ENCODE measurements at places on chromosomes 6 and 20.

GRCh38 chr6:50956014-50956413 lies 137.3 kb downstream of the TFAP2B start:
- DNase-seq, result no peak

GRCh38 chr6:80287607-80288006 lies 181.1 kb downstream of the BCKDHB start:
- DNase-seq, result no peak

DNA sequence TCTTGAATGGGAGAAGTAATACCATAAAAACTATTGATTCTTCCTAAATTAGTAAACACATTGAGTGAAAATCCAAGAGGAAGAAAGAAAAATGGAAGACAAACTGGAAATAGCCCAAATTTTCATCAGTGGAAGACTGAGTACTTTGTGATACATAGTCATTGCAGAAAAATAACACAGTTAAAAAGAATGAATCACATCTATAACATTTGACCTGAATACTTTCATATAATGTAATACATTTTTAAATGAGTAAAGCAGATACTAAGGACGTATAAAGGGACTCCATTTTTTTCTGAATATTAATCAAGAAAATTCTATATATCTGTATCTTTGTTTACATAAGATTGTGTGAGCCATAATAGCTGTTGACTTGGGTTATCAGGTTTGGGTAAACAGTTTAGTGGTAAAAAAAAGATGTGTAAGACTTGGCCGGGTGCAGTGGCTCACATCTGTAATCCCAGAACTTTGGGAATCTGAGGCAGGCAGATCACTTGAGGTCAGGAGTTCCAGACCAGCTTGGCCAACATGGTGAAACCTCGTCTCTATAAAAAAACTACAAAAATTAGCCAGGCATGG lies 4.3 kb upstream of the SLC17A2 start:
- DNase-seq, result no peak

- DNase-seq, result no peak
These were observed 423.9 kb downstream of the PKHD1 start for GRCh38 chr6:51663525-51663924.

- no peak for DNase-seq
These were observed 828.8 kb upstream of the GJE1 start for GRCh38 chr6:141303907-141304306.

DNA sequence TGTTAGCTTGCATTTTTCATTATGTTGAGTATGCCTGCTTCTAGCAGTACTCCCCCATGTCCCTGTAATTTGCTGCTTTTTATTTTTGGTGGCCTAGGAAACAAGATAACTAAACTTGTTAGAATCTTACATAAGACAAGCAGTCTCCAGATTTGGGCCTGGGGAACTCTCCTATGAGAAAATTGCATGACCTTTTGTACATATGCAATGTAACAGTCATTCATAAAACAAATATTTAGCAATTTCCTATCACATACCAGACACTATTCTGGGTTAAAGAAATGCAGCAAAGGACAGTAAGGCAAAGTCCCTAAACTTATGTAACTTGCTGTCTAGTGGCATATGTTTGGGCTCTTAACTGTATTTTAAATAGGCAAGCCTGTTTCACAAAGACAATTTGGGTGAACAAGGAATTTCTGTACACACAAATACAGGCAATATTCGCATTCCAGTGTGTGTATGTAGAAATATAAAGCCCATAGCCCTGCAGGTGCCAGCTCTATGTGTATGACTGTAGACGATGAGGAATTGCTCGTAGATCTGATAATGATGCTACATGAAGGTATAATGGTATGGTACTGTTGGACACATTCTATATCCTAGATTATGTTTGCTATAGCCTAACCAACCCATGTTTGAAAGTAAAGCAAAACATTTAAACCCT lies 305.2 kb upstream of the CITED2 start:
- DNase-seq, result no peak

GRCh38 chr6:11050731-11051130 lies 6.6 kb upstream of the ELOVL2 start:
- no peak for DNase-seq

DNA sequence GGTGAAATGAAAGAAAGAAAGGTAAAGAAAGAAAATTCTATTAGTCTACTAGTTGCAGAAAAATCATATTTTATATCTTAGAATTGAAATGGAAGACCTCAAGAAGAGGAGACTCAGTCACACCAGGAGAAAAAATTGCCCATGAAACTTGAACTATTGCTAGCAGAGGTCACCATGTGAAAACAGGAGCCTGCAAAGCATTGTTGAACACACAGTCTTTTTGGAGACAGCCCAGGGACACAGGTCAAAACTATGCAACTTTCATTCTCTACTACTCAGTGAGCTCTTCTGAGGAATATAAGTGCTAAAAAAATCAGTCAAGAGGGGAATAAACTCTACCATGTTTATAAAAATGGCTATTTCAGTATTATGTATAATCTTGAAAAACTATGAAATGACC lies 89.8 kb upstream of the TENT5A start:
- DNase-seq, result no peak

- no peak for DNase-seq
These were observed 131.7 kb downstream of the DNAH8 start for GRCh38 chr6:38846844-38847243.

- DNase-seq, result no peak
These were observed 54.3 kb downstream of the MYLIP start for GRCh38 chr6:16183187-16183664.

- no peak for DNase-seq
These were observed 181.9 kb downstream of the HDGFL1 start for GRCh38 chr6:22751223-22751622.

GRCh38 chr6:105767541-105767940 lies 318.6 kb upstream of the PRDM1 start:
- no peak for DNase-seq

DNA sequence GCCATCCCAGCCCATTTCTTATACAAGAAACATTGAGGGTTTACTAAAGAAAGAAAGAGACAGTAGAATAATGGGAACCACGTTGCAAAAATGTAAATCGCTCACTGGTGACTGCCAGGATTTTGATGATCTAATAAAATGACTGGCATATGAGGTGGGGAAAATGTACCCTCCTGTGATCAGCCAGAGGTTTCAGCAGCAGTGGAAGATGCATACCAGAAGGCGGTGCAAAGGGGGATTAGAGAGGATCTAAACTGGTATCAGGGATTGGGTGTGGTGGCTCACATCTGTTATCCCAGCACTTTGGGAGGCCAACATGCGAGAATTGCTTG lies 60.8 kb upstream of the DDR1 start:
- DNase-seq, result no peak

GRCh38 chr20:49381558-49382493 lies 100.6 kb downstream of the KCNB1 start:
- DNase-seq, result no peak

GRCh38 chr6:15036690-15037245 lies 209.1 kb upstream of the JARID2 start:
- no peak for DNase-seq

- DNase-seq, result no peak
These were observed 153.9 kb downstream of the UTRN start for GRCh38 chr6:144439016-144439415.

Measured in stimulated activated CD4-positive, alpha-beta T cell treated with anti-CD3 and anti-CD28 coated beads, Interleukin-1b, Interleukin-23, amount 100 ng/mL, for 1 hour (primary cell).